ENCODE measurements at places on chromosomes 6 and 20.

GRCh38 chr6:158459726-158460125 lies 100.2 kb upstream of the TMEM181 start:
- DNase-seq, result no peak

- no peak for DNase-seq
Observed at GRCh38 chr6:5335020-5335419, 73.7 kb downstream of the FARS2 start.

DNA sequence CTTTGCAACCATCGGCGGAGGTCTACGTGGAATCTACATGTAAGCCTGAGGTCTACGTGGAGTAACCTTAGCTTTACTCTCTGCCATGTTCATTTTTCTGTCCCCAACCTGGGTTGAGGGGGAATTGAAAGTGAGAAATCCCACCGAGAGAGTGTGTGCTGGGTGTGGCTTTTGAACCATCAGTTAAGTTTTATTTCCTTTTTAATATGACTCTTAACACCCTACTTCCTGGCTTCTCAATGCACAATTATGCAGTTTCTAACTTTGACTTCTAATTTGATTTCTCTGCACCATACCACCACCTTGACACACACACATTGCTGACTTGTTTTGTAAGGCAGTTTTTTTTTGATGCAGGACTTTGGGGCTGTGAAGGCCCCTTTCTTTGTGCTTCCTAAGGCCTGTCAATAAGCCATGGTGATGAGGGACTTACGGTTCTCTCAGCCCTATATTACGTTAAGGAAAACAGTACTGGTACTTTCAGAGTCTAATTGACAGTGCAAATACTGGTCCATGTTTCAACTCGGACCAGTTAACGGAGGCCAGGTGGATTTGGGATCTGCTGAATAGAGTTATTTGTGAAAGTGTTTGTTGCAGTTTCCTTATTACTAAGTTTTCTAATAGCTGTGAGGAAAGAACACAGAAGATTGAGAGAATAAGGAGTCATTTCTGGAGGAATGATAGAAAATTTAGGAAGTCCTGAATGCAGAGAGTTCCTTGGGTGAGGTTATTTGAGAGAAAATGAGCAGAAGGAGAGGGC lies 206.5 kb downstream of the JARID2 start:
- no peak for DNase-seq

- no peak for DNase-seq
Observed at GRCh38 chr6:149130508-149130907, 187.0 kb upstream of the TAB2 start.

- DNase-seq, result no peak
Observed at GRCh38 chr20:62741191-62741691, 32.6 kb downstream of the NTSR1 start.

- DNase-seq, result no peak
Observed at GRCh38 chr20:7859356-7859802, 80.9 kb downstream of the HAO1 start.

- DNase-seq, result no peak
Observed at GRCh38 chr6:99305021-99305554, 44.4 kb downstream of the FAXC start.

DNA sequence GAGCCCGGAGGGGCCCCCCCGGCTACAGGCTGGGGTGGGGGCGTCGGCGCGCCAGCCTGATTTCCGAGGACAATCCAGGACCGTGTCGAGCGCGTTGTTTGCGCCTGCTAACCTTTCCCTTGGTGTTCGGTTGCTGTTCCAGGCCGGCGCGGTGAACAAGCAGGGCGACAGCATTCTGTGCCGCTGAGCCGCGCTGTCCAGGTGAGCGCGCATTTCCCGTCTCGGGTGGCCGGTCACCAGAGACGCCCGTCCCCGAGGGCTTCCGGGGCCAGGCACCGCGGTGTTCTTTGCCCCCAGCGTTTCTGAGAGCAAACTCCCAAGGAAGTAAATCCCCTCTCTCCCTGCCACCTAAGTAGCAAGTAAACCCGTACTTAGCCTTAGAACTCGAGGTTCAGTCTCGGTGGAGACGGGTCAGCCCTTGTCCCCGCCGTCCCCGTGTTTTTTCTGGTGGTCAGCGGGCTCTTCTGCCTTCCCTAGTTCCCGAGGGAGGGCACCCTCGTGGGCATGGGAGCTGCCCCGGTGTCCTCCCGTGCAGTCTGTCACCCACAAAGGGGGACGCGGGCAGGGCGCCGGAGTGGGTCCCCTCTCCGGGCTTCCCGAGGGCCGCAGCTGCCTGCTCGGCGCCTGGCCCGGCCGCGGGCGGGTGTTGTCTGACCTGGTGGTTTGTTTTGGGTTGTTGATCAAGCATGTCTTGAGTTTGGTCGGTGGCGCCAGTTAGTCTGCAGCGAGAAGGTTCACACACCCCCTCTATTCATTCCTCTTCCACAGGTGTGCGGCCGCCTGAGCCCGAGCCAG lies 1.5 kb downstream of the ID4 start:
- DNase-seq, result no peak

- no peak for DNase-seq
Observed at GRCh38 chr6:163679753-163680152, 265.2 kb downstream of the QKI start.

GRCh38 chr6:168313431-168314011 lies 6.1 kb downstream of the DACT2 start:
- no peak for DNase-seq

DNA sequence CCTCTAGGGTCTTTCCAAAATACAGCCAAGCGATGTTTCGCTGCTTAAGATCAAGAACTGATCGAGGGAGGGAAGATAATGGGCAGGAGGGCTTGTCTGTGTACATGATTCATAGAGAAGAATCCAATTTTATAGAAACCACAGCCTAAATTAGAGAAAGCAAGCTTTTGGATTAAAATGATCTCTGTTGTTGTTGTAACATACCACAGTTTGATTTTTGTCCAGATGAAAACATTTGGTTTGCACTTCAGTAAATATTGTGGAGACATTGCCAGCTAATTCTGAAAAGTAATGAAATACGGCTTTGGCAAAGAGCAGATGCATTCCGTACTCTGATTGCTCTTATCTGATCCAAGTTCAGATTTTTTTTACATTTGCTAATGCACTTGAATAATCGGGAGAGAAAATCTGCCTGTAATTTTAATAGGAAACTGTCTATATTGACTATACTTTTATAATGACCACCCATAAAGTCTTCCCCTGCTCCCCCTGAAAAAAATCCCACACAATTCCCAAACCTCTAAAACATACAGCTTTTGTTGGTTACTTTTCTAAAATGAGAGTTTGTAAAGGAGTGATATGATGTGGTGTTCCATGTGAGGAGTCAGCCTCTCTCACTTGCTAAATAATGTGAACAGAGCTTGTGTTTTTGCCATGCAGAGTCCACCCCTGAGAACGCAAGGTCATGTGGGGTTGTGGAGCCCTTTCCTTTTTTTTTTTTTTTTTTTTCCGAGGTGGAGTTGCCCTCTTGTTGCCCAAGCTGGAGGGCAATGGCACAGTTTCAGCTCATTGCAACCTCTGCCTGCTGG lies 199.9 kb downstream of the DTNBP1 start:
- DNase-seq, result no peak

GRCh38 chr6:36419310-36419709 lies 23.3 kb downstream of the PXT1 start:
- no peak for DNase-seq

DNA sequence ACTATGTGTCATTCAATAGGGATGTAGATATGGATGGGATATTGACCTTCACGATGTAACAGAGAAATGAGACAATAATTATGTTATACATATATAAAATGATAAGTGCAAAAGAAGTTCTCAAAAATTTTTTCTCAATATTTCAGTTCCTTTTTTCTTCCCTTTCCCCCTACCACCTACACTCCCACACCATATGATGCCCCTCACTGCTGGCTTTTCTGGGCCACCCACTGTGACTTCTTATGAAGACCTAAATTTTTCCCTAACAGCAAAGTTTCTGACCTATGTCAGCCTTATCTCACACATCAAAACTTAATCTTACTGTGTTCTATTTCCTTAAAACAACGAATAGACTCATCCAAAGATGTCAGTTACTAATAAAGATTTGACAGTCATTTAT lies 89.9 kb upstream of the MYLIP start:
- DNase-seq, result no peak

DNA sequence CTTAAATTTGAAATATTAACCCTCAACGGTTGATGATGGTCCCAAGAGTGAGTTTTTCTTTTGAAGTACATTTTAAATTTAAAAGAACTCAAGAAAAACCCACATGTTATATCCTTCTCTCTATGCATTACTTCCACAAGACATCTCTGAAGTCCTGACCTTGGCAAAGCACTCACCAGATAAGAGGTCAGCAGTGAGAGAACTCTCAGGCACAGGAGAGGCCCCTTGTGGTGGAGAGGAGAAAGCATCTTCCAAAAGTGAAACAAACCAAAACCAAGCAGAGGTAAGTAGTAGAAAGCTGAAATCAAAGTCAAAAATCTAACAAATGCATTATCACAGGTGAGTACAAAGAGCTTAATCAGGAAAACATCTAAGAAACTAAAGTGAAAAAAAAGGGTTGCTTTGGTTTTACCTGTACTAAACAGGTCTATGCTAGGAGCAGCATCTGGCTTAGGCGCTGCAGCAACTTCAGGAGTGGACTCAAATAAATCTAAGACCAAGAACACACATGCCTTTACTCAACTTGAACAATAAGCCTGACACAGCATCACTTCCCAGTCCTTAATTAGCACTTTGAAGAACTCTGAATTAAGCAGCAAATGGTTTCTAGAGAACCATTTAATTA lies 80.5 kb downstream of the PRSS35 start:
- no peak for DNase-seq

- no peak for DNase-seq
Observed at GRCh38 chr6:157479464-157480303, 98.7 kb downstream of the ZDHHC14 start.

DNA sequence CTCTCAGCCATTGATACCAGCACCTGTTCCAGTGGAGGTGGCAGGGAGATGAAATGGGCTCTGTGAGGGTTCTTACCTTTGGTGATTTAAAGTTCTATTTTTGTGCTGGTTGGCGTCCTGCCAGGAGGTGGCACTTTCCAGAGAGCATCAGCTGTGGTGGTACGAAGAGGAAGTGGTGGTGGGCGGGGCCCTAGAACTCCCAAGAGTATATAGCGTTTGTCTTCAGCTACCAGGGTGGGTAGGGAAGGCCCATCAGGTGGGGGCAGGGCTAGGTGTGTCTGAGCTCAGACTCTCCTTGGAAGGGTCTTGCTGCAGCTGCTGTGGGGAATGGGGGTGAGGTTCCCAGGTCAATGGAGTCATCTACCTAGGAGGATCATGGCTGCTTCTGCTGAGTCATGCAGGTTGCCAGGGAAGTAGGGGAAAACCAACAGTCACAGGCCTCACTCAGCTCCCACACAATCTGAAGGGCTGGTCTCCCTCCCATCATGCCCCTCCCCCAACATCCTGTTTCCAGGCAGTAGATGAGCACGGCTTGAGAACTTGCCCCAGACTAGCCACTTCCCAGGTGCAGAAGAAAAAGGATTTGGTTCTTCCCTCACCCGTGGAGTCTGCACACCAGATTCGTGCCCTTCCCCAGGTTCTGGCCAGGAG lies 46.6 kb downstream of the MOXD1 start:
- DNase-seq, result no peak

DNA sequence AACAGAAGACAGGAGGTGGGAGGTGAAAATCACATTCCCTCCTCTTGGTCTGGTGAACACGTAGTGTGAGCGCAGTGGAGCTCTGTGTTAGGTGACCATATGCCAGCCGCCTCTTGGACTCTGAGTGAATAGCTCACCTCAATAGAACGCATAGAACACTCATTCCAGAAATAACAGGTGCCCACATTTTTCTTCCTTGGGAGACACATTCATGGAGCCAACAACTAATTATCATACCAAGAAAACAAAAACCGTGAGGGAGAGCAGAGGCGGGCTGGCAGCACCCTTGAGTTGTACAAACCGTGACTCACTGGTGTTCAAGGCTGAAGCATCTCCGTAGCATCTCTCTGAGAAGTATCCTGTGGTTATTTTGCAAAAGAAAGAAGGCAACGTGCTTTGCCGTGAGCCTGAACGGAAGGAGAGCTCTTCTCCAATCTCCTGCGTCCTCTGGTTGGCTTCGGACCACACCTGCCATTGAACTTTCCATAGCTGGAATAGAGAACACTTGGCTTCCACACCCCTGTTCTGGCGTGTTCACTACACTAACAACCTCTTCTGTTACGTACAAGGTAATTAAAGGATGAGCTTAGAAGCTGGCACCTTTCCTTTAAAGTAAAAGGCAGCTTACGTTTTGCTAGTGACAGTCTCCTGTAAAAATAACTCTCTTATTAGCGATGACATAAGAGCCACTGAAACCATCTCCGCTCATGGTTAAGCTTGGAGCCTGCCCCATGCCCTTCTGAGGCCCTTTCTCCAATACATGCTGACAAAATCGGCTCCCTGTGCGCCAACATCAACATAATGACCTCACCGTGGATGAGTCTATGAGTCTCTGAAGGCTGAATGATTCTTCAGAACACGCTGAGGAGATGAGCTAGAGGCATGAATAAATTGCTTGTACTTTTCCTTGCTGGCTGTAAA lies 30.2 kb upstream of the SGK1 start:
- no peak for DNase-seq

DNA sequence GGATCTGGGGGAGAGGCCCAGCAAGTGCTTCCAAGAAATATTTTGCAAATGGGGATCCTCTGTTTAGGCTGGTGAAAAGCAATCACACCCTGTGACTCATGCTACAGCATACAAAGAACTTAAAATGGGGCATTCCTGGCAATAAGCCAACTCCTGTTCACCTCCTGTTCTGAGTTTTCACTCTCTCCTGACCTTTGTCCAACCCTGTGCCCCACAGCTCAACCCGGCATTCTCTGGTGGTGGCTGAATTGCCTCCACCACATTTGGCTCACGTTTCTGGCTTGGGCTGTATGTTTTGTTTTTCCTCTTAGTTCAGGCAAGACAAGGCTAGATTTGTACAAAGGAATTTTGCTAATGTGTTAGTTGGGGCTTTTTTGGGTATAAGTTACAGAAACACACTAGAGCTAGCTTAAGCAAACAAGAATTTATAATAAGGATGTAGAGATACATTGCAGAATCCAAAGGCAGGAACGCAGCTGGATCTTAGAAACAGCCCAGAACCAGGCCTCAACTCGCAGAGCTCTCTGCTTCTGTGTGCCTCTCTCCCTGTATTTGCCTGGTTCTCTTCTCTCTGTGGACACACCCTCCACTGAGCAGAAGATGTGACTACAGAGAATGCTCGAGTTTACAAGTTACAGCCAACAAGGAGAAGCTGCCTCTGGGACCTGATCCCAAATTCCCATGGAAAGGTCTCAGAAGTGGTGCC lies 9.4 kb downstream of the ABCC10 start:
- no peak for DNase-seq

DNA sequence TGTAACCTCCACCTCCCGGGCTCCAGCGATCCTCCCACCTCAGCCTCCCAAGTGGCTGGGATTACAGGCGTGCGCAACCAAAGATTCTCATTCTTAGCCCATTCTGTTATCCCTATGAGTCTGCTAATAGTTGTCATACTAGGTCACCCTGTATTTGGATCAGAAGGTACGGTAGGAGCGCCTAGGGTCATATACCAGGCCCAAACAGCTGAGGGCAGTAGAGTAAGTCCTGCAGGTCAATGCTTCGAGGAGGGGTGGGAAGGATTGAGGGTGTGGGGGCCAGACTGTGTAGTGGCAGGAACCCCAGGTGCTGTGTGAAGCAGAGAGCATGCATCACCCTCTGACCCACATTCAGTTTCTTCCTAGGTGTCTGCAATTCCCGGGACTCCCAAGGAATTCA lies 22.7 kb upstream of the POU5F1 start:
- no peak for DNase-seq

GRCh38 chr20:3248167-3248992 lies 9.4 kb upstream of the SLC4A11 start:
- no peak for DNase-seq

Measured in cortex of kidney (tissue), 1 donor.